Activated T-helper 9 cell treated with anti-CD3 and anti-CD28 coated beads, Interleukin-2, amount 50 U/mL, for 16 hours (primary cell): ENCODE measurements at places on chromosomes 2 and 18.
A peak's percentile ranks its signal among the peaks of the same experiment; 100 is the strongest.

DNA sequence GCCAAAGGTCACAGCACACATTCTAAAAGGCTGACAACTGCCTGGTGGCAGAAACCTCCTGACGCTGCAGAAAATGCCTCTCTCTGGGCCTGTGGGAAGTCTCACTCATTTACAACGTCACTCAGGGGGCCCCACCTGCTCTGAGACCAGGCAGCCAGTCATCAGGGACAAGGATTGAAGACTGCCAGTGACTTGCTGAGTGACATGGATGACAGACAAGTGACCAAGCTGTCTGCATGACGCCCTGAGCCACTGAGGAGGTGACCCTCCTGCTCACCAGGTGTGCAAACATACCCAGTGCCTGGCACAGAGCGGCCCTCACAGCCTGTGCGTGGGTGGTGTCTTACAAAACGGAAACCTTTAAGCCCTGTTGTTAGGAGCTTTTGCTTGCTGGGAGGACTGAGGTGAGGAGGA, 392.4 kb downstream of the TNS1 start:
- DNase-seq: peak; percentile 5

DNA sequence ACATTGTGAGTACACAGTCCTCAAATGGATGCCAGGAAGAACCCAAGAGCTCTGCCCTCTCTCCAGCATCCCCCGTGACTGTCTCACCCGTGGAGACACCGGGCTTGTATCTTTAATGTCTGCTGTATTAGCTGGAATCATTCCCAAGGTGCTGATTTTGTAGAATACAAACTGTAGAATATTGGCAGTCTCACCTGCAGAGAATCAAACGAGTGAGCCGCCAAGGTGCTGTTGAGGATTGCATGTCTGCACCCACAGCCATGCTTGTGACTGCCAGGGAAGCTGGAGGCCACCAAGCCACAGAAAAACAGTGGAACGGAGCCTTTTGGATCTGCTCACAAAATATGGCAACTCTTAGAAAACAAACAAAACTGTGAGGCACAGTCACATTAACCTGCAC, 37.5 kb downstream of the TMEM18 start:
- DNase-seq: no peak

DNA sequence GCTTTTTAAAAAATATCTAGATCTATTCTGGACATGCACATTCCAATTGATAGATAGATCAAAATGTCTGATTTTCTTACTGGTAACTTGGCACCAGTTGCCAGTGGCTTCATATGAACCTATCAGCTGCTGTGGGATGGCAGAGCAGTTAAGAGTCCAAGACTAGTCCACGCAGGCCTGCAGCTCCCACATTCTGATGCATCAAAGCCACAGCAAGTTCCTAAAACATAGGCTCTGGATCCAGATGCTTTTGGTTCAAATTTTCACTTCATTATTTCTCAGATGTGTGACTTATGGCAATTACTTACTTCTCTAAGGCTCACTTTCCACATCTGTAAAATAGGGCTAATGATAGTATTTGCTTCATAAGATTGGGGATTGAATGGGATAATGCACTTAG, 48.0 kb upstream of the CYP1B1 start:
- DNase-seq: no peak

GRCh38 chr18:25672490-25672889, 320.5 kb upstream of the ZNF521 start:
- DNase-seq: no peak

GRCh38 chr2:24852026-24852425, 58.8 kb downstream of the CENPO start:
- no peak for DNase-seq
